ENCODE measurements at places on chromosomes 4 and X.

DNA sequence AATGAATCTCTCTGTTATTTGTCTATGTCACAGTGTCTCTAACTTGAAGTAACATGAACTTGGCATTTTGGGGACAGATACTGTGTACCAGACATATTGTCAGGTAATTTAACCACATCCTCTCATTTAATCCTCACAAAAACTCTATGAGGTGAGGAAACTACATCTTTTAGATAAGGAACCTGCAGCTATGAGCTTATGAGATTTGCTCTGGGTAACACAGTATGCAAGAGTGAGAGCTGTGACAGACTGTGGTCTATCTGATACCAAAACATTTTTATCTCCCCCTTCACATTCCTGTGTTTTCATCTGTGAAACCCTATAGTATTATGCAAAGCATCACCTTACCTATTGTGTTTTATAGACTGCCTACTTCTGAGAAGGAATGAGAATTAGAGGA, 58.4 kb upstream of the HS3ST1 start:
- DNase-seq, result no peak

GRCh38 chr4:178080312-178080711, 638.1 kb upstream of the AGA start:
- no peak for DNase-seq

- DNase-seq, result no peak
Observed at GRCh38 chrX:120000490-120001246, 57.1 kb upstream of the NKAP start.

DNA sequence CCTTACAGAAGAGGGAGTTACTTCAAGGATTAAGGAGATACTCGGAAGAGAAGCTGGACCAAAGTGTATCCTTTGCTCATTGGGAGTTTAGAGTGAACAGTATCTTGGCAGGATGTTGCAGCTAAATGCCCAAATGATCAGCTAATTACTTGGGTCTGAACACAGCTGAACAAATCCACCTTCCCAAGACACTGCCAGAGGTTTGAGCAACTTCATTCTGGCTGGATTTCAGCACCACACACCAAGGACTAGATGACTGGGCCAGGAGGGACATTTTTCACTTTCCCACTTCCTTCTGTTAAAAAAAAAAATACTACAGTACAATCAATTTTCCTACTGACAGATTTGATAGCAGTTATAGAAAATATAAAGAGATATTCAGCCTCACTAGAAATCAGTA, 324.6 kb downstream of the MID1IP1 start:
- DNase-seq, result no peak

DNA sequence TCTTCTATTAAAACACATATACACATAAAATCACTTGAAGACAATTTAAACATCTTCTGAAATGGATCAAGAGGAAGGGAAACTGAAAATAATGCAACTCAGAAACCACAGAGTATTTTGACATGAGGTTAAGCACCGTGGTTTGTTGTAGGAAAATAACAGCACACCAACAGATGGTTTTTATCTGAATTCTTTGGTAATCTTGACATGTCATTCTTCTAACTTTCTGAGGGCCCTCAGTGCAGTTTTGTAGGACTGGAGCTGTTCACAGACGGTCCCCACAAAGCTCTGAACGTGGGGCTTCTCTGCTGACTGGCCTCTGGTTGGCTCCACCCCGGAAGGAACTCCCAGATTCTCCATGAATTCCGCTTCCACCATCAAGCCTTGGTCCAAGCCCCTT, 16.0 kb upstream of the TLR8 start:
- DNase-seq, result no peak

- no peak for DNase-seq
Observed at GRCh38 chr4:92992758-92993157, 689.0 kb downstream of the GRID2 start.

- no peak for DNase-seq
Observed at GRCh38 chr4:11636551-11636950, 207.9 kb upstream of the HS3ST1 start.

DNA sequence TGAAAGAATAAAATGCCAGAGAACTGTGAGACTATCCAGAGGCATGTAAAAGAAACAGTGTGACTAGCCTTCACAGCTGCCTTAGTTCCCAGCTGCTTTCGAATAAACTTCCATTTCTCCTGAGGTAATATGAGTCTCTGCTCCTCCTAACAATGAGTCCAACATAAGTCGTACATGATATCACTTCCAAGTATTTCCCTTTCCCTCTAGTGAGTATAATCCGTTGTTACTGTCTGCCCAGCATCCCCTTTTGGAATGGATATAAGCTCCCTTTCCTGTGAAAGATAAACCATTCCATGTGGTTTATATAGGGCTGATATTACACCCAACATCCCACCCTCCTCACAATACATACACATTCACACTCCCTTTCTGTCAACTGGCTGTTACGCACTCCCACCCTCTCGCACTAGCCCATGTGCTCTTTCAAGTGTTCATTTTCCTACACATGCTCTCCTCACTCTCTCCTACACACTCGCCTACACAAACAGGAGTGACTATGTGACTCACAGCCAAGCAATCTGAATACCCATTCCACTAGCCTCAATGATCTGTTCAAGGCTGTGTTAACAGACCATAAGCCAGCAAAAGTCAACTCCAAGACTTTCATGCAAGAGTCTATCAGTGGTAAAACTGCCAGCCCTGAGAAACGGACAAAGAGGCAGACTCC, 5.0 kb downstream of the NAF1 start:
- peak; percentile 61 for DNase-seq

- peak; percentile 22 for DNase-seq
Observed at GRCh38 chrX:155028877-155029291, 2.2 kb downstream of the FUNDC2 start.

DNA sequence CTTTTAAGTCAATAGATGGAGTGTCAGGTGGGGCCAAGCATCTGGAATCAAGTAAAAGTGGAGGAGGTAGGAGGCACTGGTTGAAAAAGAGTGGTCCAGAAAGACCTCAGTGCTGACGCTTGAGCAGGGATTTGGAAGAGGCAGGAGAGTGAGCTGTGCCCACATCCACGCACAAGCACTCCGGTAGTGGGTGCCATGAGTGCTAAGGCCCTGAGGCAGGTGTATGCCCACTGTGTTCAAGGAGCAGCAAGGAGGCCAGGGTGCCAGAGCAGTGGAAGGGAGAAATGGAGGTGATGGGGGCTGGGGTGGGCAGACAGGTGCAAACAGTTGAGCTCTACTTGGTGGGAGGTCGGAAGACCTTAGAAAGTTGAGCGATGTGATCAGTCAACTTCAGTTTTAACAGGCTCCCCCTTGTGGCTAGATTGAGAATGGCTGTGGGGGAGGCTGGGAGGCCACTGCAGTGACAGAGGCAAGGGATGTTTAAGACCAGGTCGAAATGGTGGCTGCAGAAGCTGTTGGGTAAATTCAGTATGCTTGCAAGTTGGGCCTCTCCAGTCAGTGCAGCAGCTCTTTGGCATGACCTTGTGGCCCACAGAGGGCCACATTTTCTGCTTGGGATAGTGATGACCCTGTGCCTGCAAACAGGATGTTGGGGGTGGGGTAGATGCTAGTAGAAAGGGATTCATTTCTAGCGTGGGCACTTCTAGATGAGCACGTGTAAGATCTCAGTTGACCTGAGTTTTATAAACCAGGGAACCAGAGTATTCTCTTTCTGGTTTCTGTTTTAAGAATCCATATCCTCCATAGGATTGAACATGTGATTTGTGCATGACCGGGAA, 12.7 kb downstream of the TKTL1 start:
- no peak for DNase-seq

- no peak for DNase-seq
Observed at GRCh38 chr4:133592106-133592505, 443.0 kb downstream of the PCDH10 start.

GRCh38 chr4:149999485-150000074, 78.7 kb upstream of the DCLK2 start:
- peak; percentile 58 for DNase-seq

GRCh38 chr4:180680305-180680704, 1562.9 kb upstream of the TENM3 start:
- DNase-seq, result no peak

DNA sequence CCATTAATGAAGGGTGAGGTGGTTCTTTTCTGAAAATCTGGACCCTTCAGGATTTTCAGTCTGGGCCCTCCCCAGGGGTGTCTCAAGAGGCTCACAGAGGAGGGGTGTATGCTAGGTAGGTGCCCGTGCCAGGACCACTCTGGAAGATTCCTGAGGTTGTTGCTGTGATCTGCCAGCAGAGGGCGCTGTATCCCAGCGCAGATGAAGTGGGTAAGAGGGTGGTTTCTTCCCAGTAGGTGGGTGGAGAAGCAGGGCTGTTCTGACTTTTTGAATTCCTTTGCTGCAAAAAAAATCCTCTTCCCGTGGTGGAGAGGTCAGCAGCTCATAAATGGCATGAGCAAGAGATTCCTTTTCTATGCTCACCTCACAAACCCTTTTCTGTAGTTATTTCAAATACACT, 51.1 kb downstream of the SCML1 start:
- no peak for DNase-seq

DNA sequence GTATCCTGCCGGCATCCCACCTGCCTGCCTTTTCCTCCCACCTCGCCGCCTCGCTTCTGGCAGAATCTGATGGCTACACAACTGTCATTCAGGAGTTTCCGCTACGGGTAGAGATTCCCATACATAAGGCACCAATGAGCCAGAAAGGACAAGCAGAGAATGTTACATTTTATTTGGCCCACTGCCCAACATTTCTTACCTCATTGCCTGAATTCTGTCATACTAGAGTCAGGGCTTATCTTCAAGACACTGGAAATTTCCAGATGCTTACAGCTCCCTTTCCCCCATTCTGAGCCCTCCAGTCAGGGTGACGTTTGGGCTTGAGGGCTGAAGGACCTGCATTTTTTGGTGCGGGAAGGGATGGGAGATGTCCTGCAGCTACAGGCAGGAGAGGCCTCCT, 113.0 kb downstream of the NHS start:
- DNase-seq, result no peak

DNA sequence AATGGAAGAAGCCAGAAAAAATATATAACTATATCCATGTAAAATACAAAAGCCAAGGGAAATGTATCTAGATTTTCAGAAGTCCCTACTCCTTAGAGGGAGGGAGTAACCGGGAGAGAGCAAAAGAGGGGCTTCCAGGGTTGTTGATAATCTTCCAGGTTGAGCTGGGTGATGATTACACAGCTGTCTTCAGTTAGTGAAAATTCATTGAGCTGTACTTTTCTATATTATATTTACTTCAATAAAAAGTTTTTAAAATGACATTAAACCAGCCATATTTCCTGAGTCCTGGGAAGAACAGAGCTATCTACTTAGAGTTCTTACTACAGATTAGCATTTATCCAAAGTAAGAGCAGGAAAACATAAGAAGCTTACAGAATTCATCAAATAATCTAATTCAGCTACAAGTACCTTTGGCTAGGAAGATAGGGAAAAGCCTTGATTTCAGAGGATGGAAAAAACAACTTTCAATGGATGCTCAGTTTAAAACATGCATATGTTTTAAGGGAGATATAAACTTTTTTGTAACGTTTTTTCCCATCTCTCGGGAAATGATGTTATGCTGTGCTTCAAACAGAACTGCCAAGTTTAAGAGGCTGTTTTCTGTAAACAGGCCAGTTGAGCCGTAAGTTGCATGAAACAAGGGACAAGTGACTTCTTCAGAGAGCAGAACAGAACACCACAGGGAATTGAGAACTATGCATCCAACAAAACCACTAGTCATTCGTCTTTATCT, 204.6 kb downstream of the SCFD2 start:
- no peak for DNase-seq

DNA sequence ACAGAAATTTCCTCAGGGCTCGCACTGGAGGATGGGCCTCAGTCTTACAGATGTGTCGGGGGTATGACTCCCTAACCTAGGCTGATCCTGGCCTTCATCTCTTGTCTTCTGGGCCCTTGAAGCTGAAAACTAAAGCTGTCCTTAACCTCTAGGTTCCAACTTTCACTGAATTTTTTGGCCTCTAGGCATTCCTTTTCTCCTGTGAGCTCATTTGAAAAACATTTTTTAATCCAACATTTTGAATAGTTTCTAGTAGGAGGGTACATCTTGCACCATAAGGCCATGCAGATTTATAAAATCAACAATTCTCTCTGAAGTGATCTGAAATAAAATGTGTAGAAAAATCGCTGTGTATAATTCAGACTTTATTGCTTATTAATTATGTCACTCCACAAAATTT, 19.7 kb downstream of the RWDD4 start:
- no peak for DNase-seq

GRCh38 chrX:107571296-107571998, 56.9 kb upstream of the PRPS1 start:
- peak; percentile 86 for DNase-seq

DNA sequence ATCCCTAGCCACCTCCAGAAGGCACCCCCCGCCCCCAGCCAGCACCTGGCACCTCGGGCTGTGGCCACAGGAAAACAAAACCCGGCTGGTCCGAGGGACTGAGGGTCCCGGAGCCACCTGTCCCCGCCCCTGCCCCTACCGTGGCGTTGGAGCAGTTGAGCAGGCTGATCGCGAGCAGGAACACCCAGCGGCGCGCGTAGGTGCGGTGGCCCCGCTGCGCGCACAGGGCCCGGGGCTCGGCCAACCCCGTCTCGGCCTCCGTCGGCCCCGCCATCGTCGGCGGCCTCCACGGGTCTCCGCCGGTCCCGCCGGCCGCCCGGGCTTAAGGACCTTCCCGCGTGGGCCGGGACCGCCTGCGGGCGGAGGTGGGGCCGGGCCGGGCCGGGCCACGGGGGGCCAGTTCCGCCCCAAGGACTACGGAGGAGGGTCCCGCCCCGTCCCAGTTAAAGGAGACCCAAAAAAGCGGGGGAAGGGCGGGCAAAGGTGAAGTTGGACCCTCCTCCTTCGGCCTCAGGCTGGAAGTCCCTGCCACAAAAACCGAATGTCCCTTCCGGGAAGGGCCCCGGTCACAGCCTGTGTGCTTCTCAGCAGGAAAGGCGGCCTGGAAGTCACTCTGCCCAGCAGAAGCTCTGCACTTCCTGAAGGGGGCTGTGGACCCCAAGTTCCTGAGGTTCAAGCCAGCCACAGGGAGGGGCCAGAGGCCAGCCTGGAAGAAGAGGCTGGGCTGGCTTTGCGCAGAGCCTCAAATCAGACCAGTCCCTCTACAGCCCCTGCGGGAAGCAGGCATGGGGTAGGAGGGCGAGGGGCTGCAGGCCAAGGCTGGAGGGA, at the start of gene SLC49A3:
Gene SLC49A3, minus strand, starts transcription at position 298 of the 828 bp plus-strand sequence. Its CDS starts 24 bp downstream, at position 274.
- no peak for DNase-seq

GRCh38 chrX:2320580-2321327, 180.0 kb downstream of the DHRSX start:
- peak; percentile 28 for DNase-seq

DNA sequence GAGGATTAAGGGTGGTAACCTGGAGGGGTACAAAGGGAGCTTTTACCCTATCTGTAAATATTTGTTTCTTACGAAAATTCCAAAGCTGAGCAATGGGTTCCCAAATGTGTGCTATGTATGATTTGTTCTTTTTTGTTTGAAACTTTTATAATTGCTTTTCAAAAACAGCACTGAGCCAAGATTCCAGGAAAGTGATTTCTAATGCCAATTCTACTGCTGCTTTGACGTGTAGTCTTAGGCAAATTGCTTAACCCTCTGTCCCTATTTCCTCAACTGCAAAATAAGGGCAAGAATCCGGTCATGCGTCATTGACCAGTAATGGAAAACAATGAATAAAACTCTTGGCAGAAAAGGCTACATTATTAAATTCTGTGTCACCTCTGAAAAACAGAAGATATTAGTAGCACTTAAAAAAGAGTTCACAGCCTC, 454.7 kb downstream of the IL15 start:
- peak; percentile 98 for DNase-seq

GRCh38 chr4:80466618-80467017, 131.1 kb downstream of the CFAP299 start:
- DNase-seq, result no peak

- no peak for DNase-seq
Observed at GRCh38 chrX:144295921-144296320, 412.1 kb downstream of the UBE2NL start.

All from stromal cell of bone marrow (primary cell).